ENCODE measurements at places on chromosomes 11 and 22.

GRCh38 chr11:9219572-9219971, 45.6 kb downstream of the DENND5A start:
- DNase-seq: no peak

GRCh38 chr11:91495837-91496236, 728.8 kb upstream of the FAT3 start:
- no peak for DNase-seq

- no peak for DNase-seq
Measured at GRCh38 chr22:22230438-22230837, 14.1 kb upstream of the VPREB1 start.

- no peak for DNase-seq
Measured at GRCh38 chr11:20066783-20067156, 93.5 kb downstream of the DBX1 start.

GRCh38 chr11:125464270-125464662, 31.8 kb downstream of the FEZ1 start:
- DNase-seq: no peak

DNA sequence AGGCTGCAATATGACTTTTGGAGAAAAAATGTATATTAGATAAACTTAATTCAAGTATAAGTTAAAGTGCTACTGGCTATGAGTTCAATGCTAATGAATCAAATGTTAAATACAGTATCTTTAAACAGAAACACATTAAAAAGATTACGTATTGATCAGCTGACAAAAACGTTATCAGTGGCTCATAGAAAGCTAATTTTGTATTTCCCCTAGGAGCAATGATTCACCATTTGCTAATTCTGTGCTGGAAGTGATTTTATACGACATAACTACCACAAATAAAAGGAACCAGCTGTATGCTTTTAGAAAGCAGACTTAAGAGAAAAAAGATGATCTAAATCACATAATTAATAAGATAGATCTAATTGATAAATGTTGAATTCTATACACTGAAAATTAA, 43.6 kb downstream of the MRE11 start:
- DNase-seq: no peak

GRCh38 chr11:62918531-62918930, 2.6 kb downstream of the CHRM1 start:
- no peak for DNase-seq

- no peak for DNase-seq
Measured at GRCh38 chr22:49853981-49854831, 562 bp downstream of the ZBED4 start.

- no peak for DNase-seq
Measured at GRCh38 chr22:49230194-49230577, 597.5 kb downstream of the BRD1 start.

- no peak for DNase-seq
Measured at GRCh38 chr11:67290801-67291200, 1.7 kb downstream of the ANKRD13D start.

DNA sequence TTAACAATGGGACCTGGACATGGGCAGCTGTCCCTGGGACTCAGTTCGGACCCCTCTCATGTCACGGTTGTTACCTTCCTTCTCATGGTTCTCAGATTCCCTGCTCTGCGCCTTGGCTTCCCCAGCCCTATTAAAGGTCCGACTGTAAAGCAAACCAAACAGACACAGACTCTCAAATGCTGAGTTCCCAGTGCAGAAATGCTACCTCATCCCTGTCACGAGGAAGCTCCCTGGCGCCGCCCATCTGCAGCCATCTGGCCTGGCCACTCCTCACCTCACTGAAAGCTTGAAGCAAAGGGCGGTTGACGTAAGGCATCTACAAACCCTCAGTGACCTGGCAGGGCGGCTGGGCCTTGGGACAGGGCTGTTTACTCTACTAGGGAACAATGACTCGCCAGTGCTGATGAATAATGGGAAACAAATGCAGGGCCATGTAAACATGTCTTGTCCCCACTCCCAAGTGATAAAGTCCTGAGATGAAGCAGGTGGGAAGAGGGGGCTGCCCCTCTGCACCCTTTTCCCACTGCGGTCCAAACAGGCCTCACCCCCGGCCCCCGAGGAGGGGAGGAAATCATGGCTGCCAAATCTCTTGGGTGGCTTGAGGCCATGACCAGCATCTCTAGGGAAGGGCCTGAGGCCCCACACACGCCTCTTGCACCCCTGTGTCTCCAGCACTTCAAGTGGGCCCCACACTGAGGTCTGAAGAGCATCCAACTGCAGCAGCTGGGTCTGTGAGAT, 49.3 kb downstream of the SCUBE1 start:
- no peak for DNase-seq

DNA sequence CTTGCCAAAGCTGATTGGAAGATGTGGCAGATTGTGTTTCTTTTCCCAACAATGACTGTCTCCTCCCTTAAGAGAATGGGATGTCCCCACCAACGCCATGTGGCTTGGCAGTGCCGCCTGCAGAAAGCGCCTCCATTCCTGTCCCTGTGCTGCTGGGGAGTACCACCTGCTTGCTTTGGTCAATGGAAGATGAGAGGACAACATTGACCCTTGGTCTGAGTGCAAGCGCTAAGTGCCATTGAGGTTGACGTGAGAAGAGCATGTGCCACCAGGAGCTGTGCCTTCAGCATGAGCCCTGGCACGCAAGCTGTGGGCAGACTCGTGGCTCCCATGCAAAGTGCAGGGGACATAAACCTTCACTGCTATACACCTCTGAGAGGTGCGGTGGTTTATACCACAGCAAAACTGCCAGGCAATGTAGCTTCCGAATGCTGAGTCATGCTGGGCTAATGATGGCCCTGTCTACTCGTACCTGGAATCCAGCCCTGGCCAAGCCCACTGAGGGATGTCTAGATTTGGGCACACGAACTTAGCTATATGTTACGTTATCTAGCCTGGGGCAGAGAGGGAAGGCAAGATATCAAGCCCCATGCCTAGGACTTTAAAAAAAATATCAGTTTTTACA, 41.9 kb downstream of the MYEOV start:
- DNase-seq: no peak

- no peak for DNase-seq
Measured at GRCh38 chr11:7964261-7964660, 986 bp downstream of the NLRP10 start.

DNA sequence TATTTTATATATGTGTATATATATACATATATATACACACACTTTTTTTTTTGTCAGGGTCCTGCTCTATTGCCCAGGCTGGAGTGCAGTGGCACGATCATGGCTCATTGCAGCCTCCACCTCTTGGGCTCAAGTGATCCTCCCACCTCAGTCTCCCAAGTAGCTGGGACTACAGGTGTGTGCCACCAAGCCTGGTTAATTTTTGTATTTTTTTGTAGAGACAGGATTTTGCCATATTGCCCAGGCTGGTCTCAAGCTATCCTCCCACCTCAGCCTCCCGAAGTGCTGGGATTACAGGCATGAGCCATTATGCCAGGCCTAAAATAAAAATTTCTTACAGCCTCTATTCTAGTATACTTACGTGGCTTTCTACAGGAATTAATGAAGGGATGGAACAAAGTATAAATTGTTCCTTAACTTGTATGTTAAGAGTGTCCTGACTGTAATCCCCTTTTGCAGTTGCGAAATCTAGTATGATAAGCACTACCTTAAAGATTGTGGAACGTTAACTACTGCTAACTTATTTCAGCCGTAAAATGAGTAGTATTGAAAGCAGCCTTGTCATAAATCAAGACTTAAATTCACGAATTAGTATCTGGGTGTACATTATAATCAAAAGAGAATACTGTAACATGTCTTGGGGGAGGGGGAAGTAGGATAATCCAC, 2.1 kb downstream of the TRAF6 start:
- DNase-seq: no peak

DNA sequence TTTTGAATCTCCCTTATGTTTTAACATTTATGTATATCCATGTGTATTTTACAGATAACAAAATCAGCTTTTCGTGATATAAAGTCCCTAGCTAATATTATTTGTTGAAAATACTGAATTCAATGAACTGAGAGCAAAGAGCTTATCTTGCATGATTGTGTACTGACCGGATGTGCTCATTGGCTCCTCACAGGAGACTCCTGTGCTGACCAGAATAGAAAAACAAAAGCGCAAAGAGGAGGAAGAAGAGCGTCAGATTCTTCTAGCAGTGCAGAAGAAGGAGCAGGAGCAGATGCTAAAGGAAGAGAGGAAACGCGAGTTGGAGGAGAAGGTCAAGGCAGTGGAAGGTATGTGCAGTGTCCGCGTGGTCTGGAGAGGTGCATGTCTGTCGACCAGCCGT, 39.4 kb upstream of the SLC25A18 start:
- no peak for DNase-seq

DNA sequence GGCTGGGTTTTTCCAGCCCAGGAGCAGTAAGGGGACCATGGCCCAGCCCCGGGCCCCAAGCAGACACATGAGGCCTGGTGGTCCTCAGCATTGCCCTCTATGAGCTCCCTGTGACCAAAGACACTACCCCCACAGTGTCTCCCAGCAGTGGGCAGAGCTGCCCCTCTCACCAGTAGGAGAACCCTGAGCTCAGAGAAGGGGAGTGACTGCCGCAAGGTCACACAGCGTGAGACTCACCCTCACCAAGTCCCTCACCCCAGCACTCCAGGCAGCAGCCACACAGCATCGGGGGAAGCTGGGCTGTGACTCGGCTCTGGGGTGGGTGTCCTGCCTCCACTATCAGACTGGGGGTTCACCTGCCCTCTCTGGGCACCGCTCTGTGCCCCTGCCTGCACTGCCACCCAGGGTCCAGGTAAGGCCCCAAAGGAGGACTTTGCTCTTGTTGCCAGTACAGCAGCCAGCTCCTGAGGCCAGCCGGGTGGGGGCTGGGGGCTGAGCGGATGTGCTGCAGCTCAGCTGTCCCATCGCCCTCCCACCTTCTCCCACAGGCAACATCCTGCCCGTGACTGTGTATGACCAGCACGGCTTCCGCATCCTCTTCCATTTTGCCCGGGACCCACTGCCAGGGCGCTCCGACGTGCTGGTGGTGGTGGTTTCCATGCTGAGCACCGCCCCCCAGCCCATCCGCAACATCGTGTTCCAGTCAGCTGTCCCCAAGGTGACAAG, 7.9 kb upstream of the SH3BP1 start:
- DNase-seq: no peak

DNA sequence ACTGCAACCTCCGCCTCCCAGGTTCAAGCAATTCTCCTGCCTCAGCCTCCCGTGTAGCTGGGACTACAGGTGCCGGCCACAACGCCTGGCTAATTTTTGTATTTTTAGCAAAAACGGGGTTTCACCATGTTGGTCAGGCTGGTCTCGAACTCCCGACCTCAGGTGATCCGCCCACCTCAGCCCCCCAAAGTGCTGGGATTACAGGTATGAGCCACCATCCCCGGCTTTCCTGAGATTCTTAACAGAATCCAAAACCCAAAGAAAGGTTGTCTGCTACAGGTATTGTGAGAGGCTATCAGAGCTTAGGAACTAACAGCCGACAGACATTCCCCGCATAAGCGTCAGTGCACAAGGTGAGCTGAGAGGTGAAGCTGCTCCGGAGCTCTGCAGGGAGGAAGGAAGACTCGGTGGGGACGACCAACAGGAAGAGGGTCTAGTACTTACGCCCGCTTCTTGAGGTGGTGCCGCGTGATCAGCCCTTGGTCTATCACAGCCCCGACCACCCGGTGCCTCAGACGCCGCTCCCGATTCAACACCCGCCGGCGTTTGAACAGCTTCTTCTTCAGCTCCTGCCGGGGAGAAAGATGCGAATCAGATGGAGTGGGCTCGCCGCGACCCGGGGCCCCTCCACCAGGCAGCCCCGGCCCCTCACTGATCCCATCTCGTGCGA, 470 bp downstream of the C11orf98 start:
- no peak for DNase-seq

DNA sequence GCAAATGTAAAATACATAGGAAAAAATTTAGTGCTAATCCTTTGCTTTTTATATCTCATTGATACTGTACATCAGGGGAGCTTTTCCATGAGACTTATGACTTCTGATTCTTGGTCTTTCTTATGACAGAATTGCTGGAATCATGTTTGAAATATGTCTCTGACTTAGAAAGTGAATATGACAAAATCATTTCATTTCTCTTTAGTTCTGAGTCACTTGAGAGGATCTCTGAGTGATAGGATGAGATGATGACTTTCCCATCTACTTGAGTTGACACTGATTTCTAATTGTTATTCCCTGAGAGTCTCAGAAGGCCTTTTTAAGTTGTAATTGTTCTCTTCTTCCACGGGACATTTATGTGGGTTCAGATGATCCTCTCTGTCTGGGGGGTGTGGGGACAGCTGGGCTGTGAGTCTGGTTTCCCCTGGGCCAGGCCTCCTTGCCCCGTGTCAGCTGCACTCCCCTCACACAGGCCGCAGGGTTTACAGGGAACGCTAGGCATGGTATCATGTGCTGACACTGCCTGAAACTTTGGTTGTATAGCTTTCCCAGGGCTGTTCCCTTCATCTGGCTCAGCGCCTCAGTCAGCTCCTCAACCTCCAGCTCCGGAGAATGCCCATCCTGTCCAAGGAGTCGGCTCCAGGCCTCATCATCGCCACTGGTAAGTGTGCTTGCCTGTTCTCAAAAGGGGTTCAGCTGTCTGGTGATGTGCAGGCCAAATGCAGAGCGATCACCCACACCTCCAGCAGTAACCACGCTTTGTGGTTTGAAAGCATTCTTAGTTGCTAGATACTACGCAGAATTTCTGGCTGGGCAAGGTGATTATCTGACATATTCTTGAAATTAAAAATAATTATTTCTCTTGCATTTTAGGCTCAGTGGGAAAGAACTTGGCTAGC, 69.5 kb upstream of the SORL1-AS1 start:
- no peak for DNase-seq

DNA sequence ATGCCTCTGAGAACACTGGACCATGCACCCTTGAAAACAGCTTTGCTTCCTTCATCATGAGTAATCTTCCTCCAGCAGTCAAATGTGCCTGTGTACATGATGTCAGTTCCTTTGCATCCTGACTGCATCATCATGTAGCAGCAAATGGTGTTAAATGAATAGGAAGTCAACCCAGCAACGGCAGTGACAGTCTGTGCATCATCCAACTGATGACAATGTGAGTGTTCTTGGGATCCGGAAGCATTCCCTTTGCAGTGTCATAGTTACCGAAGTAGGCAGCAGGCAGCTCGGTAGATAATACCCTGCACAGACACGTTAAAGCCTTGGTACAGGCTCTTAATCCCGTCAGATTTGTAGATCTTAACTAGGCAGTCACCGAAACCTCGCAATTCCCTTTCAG, 2.5 kb downstream of the WBP2NL start:
- no peak for DNase-seq

DNA sequence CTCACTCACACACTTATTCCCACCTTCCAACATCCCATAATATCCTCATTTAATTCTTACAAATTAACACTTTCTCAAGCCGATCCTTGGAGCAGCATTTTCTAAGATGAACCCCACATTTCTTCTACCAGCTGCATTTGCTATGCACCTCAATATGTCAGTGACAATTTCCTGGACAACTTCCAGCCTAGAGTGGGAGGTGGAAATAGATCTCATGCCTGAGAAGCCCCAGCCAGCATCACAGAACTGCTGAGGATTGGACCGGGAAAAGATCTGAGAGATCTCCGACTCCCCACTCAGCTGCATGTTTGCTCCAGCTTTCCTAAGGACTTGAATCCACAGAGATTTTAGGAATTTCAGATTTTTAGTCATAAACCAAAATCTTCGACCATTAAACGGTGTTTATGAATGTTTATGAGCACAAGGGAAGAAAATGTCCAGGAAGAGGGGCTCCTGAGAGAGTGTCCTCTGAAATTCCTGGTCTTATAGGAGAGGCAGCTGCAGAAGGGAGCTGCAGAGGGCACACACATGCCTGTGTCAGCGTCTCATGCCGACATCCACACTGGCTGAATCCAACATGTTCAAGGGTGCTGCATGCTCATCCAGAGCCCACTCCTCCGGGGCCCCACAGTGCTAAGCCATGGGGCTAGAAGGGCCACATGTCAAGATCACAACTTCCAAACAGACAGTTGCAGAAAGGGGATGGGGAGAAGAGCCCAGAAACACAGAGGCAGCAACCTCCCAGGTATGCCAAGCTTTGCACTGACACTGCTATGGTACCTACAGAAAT, 68.6 kb downstream of the MICAL3 start:
- no peak for DNase-seq

Measured in stimulated activated CD4-positive, alpha-beta T cell treated with anti-CD3 and anti-CD28 coated beads, Interleukin-2, amount 100 ng/mL, for 48 hours (primary cell).